ENCODE measurements at places on chromosomes 5 and 9.

- no peak for DNase-seq
Measured at GRCh38 chr5:169325273-169325672, 24.3 kb upstream of the SLIT3 start.

DNA sequence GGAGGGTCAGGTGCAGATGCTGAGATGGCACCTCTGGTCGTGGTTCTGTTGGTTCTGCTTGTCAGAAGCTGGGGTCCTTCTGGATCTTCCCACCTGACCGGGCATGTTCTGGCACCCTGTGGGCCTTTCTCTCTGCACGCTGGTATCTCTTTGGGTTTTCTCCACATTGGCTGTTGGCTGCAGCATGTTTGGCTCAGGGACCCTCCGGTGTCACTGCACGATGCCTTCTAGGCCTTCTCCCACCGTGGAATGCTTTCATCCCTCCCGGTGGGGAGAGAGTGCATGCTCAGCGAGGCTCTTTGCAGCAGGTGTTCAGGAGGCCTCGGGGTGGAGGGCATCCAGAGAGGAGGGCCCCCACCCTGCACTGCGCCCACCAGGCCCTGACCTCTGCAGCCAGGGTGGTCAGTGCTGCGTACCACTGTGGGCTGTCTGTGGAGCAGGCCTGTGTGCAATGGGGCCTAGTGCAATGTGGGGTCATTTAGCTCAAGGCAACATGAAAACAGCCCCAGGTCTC, 119.4 kb downstream of the WNK2 start:
- no peak for DNase-seq

- no peak for DNase-seq
Measured at GRCh38 chr5:172729588-172729987, 41.4 kb downstream of the DUSP1 start.

DNA sequence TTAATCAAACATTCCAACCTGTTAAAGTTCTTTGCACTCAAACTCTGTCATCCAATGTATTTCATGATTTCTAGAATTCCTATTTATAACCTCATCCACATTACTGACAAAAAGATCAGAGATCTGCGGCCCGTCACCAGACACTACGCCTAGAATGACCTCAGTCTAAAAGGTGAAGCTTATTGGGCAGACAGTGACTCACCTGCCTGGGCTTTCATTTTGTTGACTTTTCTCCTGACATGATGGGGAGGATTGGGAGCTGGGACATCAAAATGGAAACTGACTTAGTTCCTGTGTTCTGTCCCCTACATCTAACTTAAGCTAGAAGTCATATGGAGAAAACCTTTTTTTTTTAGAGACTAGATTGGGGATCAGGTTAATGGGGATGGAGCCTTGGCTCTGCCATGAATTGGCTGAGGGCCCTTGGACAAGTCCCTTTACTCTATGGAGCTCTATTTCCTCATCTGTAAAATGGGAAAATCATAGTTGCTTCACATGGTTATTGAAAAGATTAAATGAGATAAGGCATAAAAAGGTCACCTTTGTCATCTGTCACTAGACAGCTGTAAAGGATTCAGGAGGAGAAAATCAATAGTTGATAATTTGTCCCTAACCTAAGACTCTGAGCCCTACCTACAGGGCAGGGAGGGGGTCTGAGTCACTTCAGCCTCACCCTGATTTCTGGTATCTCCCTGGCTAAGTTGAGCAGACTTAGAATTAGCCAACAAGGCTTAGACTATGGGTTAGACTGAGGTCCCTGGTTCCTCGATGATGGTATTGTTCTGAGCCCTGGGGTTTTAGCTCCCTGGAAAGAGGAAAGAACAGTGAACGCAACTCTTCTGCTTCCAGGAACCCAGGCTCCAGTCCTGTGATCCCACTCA, 224.8 kb upstream of the TBC1D2 start:
- peak; percentile 70 for DNase-seq

DNA sequence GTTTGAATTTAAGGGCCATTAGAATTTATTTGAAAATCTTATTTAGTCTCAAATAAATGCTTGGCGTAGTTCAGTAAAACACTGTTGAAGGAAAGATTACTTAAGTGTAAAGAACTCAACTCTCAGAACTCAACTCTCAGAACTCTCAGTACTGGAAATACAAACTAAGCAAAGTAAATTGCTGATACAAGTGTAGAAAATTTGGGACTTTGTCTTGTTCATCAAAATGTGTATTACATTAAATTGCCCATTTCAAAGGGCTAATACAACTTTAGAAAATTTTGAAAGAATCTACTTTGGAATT, 99.4 kb downstream of the CSNK1G3 start:
- no peak for DNase-seq

- peak; percentile 76 for DNase-seq
Measured at GRCh38 chr9:127877566-127877998, at the start of gene AK1. TSS of gene AK1 (minus strand) at chr9:127877675. CDS start at chr9:127874617, 3,058 bp downstream.

GRCh38 chr5:177301503-177302165, 1.9 kb downstream of the RAB24 start:
- DNase-seq, result no peak

- DNase-seq, result no peak
Measured at GRCh38 chr5:118651002-118651401, 337.3 kb downstream of the DTWD2 start.

GRCh38 chr5:180495292-180495691, 1.1 kb downstream of the CNOT6 start:
- DNase-seq, result no peak

- DNase-seq, result peak; percentile 70
Measured at GRCh38 chr5:133460172-133460758, 152.1 kb downstream of the FSTL4 start.

All from urothelium cell line (cell line).